ENCODE measurements at places on chromosomes 2 and 18.

GRCh38 chr2:68946117-68946516 lies 6.6 kb downstream of the GKN2 start:
- DNase-seq: peak; percentile 50

- no peak for DNase-seq
Measured at GRCh38 chr2:231617059-231617926, 24.6 kb downstream of the TEX44 start.

DNA sequence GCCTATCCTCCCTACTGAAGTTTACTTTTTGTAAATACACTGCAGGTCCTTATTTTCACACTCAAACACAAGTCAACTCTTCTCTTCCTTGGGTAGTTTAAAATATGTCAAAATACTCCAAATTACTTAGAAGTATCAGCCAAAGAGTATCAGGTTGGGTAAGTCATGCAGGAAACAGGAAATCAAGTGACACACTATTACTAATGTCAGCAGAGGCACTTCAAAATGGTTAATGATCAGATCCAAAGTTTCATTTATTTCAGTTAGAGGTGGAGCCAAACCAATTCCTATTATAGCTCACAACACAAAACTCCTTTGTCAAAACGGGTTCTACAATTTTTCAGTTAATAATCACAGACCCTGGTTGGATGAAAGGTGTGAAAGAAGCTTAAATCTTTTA lies 54.2 kb downstream of the DLGAP1 start:
- DNase-seq: no peak

DNA sequence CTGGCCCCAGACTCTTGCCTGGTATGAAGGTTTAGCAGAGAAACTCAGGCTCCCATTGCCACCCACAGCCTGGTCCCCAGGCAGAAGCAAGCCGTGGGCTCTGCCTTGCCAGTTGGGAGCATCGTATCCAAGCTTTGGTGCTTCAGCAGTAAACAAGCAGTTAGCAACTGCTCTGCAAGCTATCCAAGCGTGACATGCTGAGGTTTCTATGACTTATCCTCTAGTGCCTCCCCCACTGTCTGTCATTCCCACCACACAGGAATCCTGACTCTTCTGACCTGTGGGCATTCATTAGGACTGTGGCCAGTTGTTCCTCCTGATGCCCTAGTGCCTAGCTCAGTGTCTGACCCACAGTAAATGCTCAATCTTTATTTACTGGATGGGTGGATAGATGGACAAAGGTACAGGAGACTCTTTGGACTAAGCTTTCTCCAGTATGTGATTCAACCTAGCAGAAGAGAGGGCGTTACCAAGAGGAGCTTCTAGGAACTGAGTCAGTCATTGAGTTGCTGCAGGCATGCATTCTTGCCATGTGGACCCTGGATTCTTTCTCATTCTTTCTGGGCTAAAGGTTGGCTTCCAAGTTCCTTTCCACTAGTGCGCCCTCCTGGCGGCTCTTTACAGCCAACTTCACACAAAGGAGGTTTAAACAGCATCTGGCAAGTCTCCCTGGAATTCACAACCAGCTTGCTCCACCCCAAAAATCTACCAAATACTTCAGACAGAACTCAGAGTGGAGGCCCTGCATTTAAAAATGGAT lies 40.6 kb upstream of the MRPL19 start:
- no peak for DNase-seq

GRCh38 chr2:21044694-21045371 lies 960 bp upstream of the APOB start:
- DNase-seq: no peak

- DNase-seq: no peak
Measured at GRCh38 chr18:24702001-24702515, 241.6 kb downstream of the HRH4 start.

- no peak for DNase-seq
Measured at GRCh38 chr2:172085460-172086159, at the start of gene DLX1. TSS of gene DLX1 (plus strand) at chr2:172085507. CDS start at chr2:172085678, 171 bp downstream.

- DNase-seq: no peak
Measured at GRCh38 chr2:6956566-6956965, 39.4 kb downstream of the RNF144A start.

DNA sequence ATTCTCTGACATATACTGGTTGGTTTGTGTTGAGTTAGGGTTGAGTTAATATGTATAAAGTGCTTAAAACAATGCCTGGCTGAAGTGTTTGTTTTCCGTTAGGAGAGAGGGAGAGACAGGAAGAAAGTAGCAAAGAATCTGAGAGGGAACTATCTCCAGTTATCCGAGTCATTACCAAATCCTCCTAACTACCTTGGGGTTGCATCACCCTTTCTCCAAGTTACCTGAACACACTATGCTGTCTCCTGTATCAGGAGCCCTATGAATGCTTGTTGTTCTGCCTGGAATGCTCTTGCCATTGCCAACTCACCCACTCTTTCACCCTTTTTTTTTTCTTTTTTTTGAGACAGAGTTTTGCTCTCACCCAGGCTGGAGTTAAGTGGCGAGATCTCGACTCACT lies 47.9 kb upstream of the ITGAV start:
- no peak for DNase-seq

GRCh38 chr2:239155806-239156480 lies 244.9 kb downstream of the HDAC4 start:
- no peak for DNase-seq

DNA sequence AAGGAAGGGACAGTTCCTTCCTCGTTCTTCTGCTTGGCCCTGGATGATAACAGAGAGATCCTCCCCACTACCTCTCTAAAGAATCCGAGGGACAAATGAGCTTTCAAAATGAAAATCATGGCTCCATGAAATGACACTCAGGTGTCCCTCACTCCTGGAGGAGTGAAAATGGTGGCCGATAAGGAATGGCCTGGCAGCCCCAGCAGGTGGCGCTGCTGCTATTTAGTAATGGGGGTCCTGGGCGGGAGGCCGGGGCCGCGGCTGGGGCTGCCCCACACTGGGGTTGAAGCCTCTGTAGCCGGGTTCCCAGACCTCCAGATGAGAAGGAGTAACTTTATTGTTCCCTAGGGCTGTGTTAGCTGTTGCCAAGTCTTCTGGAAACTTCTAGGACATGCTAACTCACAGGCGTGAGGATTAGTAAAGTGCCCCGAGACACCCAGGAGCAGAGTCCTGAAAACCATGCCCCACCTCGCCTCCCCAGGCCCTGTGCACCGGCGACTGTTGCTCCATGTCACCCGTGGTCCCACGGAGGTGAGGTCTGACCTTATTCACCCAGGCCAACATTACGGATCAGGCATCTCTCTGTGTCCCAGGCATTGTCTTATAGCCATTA lies 138.0 kb downstream of the CTIF start:
- no peak for DNase-seq
